ENCODE measurements at places on chromosomes 5 and 9. TPM values are rescaled to one million over a fixed set of nuclear protein-coding genes. Genes with fewer than 3 reads are reported as not detected.
A peak's percentile ranks its signal among the peaks of the same experiment; 100 is the strongest.

Gene CARTPT
- polyA plus RNA-seq: 30.8 TPM

Gene ARHGEF28
- polyA plus RNA-seq: 4.8 TPM

GRCh38 chr5:180718810-180719453 lies 20.9 kb downstream of the OR2Y1 start:
- DNase-seq: no peak

GRCh38 chr9:115000217-115000639 lies 69.8 kb upstream of the TNFSF8 start:
- no peak for DNase-seq

DNA sequence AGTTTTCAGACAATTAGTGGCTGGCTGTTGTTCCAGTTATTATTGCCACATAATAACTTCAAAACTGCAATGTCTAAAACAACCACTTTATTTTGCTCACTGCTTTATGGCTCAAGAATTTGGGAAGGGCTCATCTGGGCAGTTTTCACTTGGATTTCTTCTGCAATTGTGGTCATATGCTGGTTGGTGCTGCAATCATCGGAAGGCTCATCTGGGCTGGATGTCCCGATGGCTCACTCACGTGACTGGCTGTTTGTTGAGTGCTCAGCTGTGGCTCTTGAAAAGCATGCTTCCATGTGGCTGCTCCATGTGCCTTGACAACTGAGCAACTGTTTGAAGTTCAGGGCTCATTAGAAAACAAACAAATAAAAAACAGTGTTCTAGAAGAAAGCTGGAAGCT lies 1032.5 kb downstream of the DTWD2 start:
- DNase-seq: no peak

- no peak for DNase-seq
Observed at GRCh38 chr5:79872291-79872690, 118.8 kb downstream of the MTX3 start.

DNA sequence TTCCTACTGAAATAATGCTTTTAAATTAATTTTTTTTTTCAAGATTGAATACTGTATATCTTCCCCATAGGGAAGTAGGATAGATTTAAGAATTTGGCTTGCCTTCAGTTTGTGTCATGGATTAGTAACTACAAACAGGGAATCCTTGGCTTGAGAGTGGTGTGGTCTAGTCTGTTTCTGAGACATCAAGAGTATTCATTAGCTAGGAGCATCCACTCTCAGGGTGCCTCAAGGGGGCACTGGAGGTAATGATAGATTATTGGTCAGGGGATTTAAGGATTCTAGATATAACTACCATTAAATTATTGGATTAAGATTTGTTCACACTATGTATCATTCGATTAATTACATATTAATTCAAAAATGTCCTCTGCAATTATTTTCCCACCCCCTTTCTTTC lies 91.8 kb upstream of the TXNDC8 start:
- DNase-seq: no peak

Gene CHMP5
- polyA plus RNA-seq: 71.1 TPM

Gene PPP6C
- 22.5 TPM for polyA plus RNA-seq

Gene SLC1A3
- 19.9 TPM for polyA plus RNA-seq

Gene NSG2
- polyA plus RNA-seq: not detected

- DNase-seq: no peak
Observed at GRCh38 chr5:50691399-50692016, 25.1 kb downstream of the PARP8 start.

Gene PCDHA2
- polyA plus RNA-seq: not detected

GRCh38 chr5:122561209-122561608 lies 213.7 kb upstream of the SNX2 start:
- no peak for DNase-seq

Gene ORM2
- polyA plus RNA-seq: not detected

DNA sequence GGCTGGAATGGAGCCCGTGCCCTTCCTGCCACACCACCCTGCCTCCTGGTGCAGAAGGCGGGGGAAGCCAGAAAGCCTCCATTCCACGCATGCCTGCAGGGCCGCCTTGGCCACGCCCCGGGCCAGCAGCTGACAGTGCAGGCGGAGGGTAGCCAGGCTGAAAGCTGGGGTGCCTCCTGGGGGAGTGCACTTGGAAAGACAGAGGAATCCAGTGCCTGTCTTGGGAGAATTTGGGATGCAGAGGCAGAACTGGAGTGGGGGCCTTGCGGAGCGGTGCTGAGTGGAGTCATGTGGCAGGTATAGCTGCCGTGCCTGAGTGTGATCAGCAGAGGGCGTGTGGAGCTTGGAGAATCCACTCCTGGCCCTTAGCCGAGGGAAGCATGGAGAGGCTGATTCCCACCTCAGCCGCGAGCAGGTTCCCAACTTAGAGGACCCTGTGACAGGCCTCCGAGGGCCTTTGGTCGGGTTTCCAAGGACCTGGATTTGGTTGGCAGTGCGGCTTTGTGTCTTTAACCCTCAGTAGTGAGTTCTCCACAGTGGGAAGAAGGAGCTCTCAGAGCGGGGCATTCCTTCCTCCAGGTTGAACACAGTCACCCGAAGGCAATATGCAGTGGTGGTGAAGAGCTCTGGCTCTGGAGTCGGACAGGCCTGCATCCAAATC lies 9.1 kb upstream of the URM1 start:
- DNase-seq: peak; percentile 90

DNA sequence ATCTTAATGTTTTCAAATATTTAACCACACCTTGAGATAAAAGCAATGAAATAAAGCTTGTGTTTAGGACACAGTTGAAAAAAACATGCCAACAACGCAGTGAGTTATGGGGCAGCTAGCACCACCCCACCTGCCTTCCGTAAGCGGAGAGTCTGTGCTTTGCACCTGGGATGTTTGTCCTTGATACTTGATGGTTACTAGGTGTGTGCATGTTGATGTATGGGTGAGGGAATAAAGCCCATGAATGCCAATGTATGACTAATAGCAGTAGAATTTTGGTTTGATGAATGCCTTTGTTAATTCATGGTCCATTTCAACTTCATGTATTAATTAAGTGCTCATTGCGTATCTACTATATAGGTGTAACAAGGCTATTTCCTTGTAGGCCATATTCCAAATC lies 74.0 kb downstream of the PCSK5 start:
- no peak for DNase-seq

DNA sequence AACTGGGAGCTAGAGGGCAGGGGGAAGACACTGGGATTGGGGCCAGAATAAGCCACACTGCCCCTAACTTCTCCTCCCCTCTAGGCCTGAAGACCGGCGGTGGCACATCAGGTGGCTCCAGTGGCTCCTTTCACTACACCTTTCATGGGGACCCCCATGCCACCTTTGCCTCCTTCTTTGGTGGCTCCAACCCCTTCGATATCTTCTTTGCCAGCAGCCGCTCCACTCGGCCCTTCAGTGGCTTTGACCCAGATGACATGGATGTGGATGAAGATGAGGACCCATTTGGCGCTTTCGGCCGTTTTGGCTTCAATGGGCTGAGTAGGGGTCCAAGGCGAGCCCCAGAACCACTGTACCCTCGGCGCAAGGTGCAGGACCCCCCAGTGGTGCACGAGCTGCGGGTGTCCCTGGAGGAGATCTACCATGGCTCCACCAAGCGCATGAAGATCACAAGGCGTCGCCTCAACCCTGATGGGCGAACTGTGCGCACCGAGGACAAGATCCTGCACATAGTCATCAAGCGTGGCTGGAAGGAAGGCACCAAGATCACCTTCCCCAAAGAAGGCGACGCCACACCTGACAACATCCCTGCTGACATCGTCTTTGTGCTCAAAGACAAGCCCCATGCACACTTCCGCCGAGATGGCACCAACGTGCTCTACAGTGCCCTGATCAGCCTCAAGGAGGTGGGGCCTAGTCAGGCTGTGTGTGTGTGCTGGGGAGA lies 6.8 kb downstream of the DNAJB5 start:
- DNase-seq: peak; percentile 74

GRCh38 chr9:75197561-75197960 lies 109.2 kb downstream of the OSTF1 start:
- DNase-seq: no peak

- DNase-seq: no peak
Observed at GRCh38 chr5:114391321-114391720, 29.5 kb downstream of the KCNN2 start.

DNA sequence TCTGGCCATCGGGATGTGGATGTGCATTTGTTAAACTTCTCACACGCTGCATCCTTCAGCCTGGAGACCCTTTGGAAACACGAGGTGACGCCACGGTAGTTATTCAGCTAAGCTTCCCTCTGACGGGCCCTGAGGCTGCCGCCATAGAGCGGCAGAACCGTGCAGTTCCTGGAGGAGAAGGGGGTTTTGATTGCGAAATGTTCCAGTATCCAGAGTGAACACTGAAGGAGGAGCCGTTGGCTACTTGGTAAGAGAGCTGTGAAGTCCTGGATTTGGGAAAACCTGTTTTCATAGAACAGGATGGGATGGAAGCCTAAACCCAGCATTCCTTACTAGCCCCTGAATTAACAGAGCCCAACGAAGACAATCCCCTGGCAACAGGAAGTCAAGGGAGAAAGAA lies 23.0 kb upstream of the EXOC3 start:
- peak; percentile 19 for DNase-seq

DNA sequence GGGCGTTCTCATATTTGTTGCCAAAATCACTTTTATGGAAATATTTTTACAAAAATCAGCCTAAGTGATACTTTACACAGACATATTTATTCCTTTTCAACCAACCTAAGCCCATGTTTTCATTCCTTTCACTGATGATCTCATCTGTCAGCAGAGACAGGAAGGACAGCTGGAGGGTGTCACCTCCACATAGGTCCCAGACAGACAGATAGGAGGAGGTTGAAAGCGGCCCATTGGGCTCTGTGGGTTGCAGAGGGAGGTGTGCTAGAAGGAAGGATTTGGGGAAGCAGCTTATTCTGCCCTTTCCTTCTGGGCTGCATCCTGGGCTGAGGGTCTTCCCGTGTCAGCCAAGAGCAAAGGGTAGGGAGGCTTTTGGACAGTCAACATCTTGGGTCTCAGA lies 26.0 kb upstream of the SEMA4D start:
- no peak for DNase-seq

DNA sequence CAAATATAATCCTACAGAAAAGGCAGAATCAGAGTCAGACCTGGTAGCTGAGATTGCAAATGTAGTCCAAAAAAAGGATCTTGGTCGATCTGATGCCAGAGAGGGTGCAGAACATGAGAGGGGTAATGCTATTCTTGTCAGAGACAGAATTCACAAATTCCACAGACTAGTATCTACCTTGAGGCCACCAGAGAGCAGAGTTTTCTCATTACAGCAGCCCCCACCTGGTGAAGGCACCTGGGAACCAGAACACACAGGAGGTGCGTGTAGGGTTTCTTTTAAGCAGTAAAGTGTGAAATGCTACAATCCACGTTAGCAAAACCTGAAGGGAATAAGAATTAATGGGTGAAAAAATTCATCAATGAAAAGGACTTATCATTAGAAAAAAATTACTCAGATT lies 145.8 kb downstream of the GIN1 start:
- no peak for DNase-seq

Gene SLC28A3
- not detected for polyA plus RNA-seq

GRCh38 chr5:94239266-94239665 lies 379.1 kb downstream of the KIAA0825 start:
- no peak for DNase-seq

- DNase-seq: peak; percentile 42
Observed at GRCh38 chr9:131578731-131579504, 33.6 kb downstream of the PRRT1B start.

DNA sequence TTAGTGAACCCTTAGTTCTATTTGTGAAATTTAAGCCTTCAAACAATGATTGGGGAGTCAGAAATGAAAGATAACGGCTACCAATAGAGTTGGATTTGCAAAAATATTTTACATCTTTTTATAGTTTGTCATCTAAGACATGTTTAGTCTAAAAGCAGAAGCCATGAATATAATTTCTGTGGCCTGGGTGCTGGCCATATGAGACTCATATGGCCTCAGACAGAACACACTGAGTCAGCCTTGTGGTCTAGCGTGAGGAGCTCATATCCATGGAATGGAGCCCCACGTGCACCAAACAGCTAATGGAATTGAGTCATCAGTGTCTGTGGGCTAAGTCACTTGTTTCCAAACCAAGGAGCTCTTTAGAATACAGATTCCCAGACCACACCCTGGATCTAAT lies 240.7 kb upstream of the NREP start:
- DNase-seq: no peak

- DNase-seq: no peak
Observed at GRCh38 chr5:171577042-171577758, 157.8 kb downstream of the FGF18 start.

GRCh38 chr5:153498516-153498915 lies 8.0 kb downstream of the GRIA1 start:
- no peak for DNase-seq

- DNase-seq: no peak
Observed at GRCh38 chr5:140828362-140828737, 590 bp downstream of the PCDHA6 start.

GRCh38 chr5:169656125-169656901 lies 19.2 kb downstream of the DOCK2 start:
- DNase-seq: no peak

- no peak for DNase-seq
Observed at GRCh38 chr9:70531311-70531710, 116.9 kb upstream of the KLF9 start.

Gene PCDHB2
- 2.6 TPM for polyA plus RNA-seq

- DNase-seq: no peak
Observed at GRCh38 chr5:113156271-113156877, 179.8 kb downstream of the DCP2 start.

- no peak for DNase-seq
Observed at GRCh38 chr5:102283102-102283797, 12.8 kb downstream of the SLCO4C1 start.

GRCh38 chr5:90050103-90050502 lies 359.5 kb downstream of the CETN3 start:
- no peak for DNase-seq

Gene LHX3
- not detected for polyA plus RNA-seq

DNA sequence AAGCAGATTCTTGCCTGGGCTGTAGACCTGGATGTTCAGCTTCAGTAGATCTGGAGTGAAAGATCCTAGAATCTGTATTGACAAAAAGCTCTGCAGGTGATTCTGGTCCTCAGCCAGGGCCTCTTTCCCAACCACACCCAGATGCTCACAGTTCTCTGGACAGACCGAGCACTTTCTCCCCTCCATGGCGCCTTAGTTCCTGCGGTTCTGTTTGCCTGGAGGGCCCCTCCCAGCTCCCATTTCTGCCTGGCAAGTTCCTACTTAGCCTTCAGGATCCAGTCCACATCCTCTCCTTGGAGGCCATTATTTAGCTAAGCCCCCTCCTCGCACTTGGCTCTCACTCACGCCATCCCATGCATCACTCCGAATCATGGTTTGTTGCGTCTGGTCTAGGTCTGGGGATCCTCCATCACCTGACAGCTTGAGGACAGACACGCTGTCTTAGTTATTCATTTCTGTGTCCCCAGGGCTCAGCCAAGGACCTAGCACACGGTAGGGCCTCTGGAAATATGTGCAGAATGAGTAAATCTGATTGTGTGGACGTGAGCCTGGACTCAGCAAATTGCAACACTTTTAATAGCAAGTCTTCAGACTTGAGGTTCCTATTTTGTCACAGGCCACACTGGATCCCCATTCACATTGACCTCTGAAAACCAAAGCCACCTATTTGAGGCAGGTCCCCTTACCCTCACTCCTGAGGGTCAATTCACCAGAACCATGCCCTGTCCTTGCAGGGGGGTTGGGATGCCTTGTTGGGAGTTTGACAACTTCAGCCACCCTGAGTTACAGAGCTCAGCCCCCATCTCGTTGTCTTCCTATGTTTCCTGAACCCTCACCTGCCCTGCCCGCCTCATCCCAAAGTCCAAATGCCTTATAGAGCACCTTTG lies 50.7 kb downstream of the COL15A1 start:
- no peak for DNase-seq

GRCh38 chr9:126456441-126457174 lies 130.0 kb downstream of the MVB12B start:
- DNase-seq: no peak

- DNase-seq: no peak
Observed at GRCh38 chr9:132143359-132143758, 18.5 kb upstream of the NTNG2 start.
